ENCODE measurements at places on chromosomes 12 and 14. TPM values are rescaled to one million over a fixed set of nuclear protein-coding genes. Genes with fewer than 3 reads are reported as not detected.
A peak's percentile ranks its signal among the peaks of the same experiment; 100 is the strongest.

DNA sequence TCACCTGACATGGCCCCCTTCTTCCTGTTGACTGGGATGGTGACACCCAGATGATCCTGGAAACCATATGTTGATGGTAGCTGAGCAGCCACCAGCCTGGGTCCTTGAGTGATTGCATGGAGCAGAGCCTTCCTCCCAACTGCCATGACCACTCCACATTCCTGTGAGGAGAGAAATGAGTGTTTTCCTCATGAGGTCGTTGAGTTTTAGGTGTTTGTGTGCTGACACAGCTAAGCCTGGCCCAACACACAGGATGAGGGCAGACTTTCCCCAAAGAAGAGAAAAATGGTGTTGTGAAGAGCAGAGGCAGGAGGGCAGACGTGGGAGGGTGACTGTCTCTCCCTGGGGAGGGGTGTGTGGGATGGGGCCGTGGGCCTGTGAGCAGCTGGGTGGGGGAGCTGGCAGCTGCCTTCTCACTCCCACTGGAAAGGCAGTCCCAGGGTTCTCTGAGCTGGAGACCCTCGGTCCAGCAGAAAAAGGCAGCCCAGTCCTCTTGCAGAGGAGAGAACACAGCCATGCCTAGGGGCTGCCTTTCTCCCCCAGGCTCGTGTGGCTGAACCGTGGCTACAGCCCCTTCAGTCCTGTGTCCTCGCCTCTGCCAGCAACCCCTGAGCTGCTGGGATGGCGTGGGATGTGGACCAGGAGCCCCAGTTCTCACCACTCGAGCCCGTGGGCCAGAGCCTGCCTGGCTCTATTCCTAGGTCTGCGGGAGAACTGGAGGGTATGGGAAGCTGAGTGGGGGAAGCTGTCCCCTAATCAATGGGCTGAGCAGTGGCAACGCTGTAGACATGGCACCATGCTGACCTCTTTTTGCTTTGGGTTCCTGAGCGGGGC, 257.0 kb downstream of the ADGRD1 start:
- no peak for DNase-seq

GRCh38 chr14:75206190-75206589, 29.8 kb upstream of the TMED10 start:
- DNase-seq = no peak

- no peak for DNase-seq
These were observed 697 bp upstream of the DNAJC14 start for GRCh38 chr12:55829967-55830600.

Gene SLC38A4
- 0.23 TPM for total RNA-seq

DNA sequence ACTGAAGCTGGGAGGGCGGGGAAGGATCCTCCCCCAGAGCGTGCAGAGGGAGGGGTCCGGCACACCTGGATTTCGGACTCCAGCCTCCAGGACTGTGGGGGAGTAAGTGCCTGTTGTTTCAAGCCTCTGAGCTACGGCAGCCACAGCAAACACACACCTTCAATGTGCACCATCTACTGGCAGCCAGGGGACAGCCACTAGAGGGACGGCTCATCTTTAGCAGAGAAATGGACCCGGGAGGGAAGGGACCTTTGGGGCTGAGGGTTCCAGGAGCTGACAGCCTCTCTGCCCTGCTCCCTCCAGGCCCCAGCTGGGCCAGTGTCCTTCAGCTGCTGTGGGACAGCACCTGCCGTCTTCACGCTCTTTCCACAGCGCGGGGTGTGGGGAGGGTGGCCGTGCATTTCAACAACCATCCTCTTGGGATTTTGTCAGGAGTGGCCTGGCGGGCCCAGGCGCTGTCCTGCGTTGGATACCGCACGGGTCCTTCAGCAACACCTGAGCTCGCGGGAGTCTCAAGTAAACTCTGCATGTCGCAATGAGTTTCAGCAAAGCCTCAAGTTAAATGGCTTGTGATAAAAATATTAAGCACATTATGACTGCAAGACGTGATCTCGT, 209.2 kb upstream of the C14orf180 start:
- no peak for DNase-seq

Gene HSPB8
- total RNA-seq = not detected

DNA sequence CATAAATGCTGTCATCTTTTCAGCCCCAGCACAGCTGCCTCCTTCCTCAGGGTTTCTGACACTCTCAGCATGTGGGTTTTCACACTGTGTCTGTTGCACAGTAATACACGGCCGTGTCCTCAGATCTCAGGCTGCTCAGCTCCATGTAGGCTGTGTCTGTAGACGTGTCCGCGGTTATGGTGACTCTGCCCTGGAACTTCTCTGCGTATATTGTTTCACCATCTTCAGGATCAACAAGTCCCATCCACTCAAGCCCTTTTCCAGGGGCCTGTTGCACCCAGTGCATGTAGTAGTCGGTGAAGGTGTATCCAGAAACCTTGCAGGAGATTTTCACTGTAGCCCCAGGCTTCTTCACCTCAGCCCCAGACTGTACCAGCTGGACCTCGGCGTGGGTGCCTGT, 1210.6 kb downstream of the TMEM121 start:
- DNase-seq = no peak

DNA sequence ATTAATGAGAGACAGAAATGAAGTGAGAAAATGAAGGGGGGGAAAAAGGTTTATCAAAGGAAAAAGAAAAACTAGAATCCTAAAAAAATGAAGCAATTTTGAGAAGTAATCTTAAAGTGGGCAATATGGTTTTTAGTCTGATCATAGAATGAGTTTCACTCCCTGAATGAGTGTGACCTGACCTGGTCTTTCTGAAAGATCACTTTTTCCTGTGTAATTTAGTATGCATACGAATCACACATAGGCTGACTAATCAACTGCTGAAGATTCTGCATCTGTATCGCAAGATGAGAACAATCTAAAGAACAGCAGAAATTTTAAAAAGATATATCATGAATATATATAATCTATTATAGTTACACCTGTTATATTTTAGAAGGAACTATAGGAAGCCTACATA, 11.3 kb downstream of the GNPTAB start:
- no peak for DNase-seq

Gene MGST1
- 71.3 TPM for total RNA-seq

DNA sequence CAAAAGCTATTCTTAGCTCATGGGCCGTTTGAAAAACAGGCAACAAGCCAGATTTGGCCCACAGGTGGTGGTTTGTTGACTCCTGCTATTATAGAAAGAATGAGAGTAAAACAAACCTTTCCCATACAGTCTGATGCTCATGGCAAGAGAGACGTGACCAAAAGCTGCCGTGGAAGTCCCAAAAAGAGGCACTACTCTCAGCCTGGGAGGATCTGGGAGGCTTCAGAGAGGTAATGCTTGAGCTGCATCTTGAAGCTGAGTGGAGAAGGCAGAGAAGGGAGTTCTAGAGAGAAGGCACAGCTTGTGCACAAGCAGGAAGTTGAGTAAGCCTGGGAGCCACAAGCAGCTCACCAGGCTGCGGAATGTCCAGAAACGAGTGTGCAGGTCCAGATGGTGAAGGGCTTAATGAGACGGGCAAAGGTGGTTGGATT, 9.6 kb downstream of the PLXNC1 start:
- peak; percentile 59 for DNase-seq

GRCh38 chr14:63956326-63956725, 103.5 kb downstream of the SYNE2 start:
- DNase-seq = no peak
